ENCODE measurements at places on chromosomes 4 and X.

DNA sequence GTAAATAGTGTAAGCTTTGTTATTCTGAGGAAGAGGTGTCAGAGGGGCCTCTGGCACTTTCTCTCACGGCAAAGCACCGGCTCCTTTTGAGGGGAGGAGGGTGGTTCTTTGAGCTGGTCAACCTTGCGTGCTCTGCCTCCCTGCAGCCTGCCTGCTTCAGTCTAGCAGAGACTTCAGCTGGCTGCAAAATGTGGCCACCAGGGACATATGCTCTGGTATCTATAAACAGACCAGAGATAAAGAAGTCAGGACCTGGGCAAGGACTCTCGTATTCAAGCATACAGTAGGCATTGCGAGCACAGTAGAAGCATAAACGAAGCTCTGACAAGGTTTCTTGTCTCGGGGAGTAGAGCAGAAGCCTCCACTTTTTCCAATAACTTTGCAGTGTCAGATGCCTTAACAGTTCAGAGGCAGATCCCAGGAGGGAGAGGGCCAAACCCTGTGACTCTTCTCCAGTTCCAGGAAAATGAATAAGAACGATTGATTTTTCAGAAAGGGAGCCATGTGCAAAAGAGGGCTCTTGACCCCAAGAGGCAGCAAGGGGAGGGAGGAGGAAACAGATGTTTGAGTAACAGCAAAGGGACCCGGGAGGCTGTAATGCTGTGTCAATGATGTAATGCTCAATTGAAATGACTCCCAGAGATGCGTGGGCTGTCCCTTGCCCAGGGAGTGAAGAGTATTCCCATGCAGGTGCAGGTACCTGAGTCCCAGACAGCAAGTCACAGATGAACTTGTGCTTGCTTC lies 57.9 kb upstream of the TEX13D start:
- DNase-seq, result no peak

GRCh38 chr4:7213807-7214206 lies 21.5 kb downstream of the SORCS2 start:
- DNase-seq, result no peak

- no peak for DNase-seq
These were observed 111.0 kb downstream of the MID1 start for GRCh38 chrX:10509397-10509796.

DNA sequence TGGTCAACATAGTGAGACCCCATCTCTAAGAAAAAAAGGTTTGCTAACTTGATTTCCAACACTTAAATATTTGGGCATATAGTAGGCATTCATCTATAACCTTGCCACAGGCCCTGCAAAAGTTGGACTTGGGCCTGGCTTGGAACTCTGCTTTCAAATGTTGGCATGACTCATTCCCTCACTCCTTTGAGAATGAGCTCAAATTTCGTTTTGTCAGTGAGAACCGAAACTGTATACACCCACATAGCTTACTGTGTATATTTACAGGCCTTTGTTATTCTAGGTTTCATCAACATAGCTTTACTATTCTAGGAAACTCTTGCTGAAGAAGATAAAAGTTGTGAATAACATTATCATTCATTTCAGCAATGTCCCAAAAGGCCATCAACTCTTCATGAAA lies 88.7 kb upstream of the ELOVL6 start:
- no peak for DNase-seq

GRCh38 chr4:182809417-182810102 lies 107.6 kb downstream of the DCTD start:
- no peak for DNase-seq

DNA sequence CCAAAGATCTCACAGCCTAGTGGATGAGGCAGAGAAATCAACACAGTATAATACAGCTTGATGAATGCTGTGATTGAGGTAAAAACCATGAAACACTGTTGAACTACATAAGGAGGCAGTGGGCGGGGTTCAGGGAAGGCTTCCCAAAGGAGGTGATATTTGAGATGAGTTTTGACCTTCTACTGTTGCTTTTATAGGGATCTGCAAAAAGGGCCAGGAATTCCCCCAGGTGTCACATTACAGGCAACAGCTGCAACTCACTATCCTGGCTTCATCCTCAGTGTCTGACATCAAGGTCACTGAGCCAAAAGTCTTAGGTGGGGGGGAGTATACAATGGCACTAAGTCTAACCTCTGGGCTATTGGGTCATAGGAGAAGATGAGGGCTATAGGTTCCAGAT lies 185.7 kb upstream of the NRK start:
- DNase-seq, result no peak

DNA sequence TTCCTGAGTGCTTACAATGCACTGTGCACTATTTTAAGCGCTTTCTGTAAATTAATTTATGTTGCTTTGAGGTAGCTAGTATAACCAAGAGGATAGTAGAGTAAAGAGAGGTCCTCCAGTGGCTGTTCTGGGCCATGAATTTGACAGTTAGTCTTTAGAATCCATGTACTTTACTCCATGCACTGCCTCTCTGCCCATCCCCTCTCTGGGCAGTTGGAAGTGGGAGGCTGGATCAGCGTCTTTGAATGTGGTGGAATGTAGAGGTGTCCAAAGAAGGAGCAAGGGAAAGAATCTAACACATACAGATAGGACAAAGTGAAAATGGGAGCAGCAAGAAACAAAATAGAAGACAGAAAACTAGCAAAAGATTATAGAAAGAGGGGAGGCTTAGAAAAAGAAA lies 712.6 kb downstream of the GRID2 start:
- DNase-seq, result no peak

DNA sequence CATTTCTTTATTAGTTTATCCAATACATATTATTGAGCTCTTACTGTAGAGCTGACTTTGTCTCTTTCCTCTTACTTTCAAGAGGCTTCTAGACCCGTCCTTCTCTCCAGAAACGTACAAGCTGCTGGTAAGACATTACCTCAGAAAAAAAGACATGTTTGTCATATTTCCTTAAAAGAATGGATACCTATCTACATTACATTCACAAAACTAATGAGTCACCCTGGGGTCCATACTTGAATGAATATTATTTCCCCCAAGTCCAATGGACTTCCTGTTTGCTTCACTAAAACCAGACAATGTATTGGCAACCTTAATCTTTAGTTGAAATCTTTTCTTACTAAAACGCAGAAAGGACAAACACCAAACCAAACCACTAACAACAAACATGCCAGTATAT lies 176.5 kb upstream of the CLNK start:
- no peak for DNase-seq

GRCh38 chrX:129445436-129445835 lies 77.9 kb downstream of the SMARCA1 start:
- no peak for DNase-seq

DNA sequence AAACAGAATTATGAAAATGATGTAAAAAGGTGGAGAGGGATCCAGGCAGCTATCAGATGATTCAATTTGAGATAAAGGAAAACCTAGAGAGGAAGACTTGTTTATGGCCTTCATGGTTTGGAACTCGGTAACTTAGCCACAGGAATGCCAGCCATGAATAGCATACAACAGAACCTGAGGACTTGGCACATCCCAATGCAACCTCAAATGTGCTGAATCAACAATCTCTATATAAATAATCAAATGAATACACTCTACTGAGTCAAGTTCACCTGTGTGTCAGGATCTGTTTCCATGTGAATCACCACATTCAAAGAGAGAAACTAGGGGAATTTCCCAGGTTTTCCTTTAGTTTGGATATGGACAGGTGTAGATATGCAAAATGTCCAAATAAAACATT lies 86.9 kb downstream of the MBNL3 start:
- no peak for DNase-seq

Data from stimulated activated CD4-positive, alpha-beta T cell treated with anti-CD3 and anti-CD28 coated beads, Interleukin-4, amount 100 ng/mL, for 4 hours (primary cell).